ENCODE measurements at places on chromosomes 4 and X. TPM values are rescaled to one million over a fixed set of nuclear protein-coding genes. Genes with fewer than 3 reads are reported as not detected.

- H3K27ac ChIP-seq: no peak overlapping the region
- no peaks in the 10 kb centered on the region for H3K4me1 ChIP-seq
- no peaks in the 10 kb centered on the region for H3K36me3 ChIP-seq
- peaks cover 45% of the 10 kb centered on the region for H3K27me3 ChIP-seq
- H3K4me3 ChIP-seq: no peak overlapping the region
- no peak for DNase-seq
These were observed 145.7 kb downstream of the GUCY2F start for GRCh38 chrX:109336141-109336540.

- no peak overlapping the region for H3K27ac ChIP-seq
- DNase-seq: no peak
- no peak overlapping the region for H3K4me3 ChIP-seq
- H3K36me3 ChIP-seq: no peaks in the 10 kb centered on the region
- H3K4me1 ChIP-seq: peaks cover 5% of the 10 kb centered on the region
These were observed 98.6 kb downstream of the AASDH start for GRCh38 chr4:56288663-56289062.

- no peaks in the 10 kb centered on the region for H3K27me3 ChIP-seq
- H3K4me3 ChIP-seq: no peak overlapping the region
- no peaks in the 10 kb centered on the region for H3K36me3 ChIP-seq
These were observed 1034.5 kb upstream of the IGFBP7 start for GRCh38 chr4:58144721-58145120.

GRCh38 chrX:143642426-143642825 is 6.5 kb upstream of the SLITRK4 start:
- peak; percentile 70 for DNase-seq
- no peaks in the 10 kb centered on the region for H3K27me3 ChIP-seq
- H3K36me3 ChIP-seq: no peaks in the 10 kb centered on the region
- no peak overlapping the region for H3K27ac ChIP-seq

DNA sequence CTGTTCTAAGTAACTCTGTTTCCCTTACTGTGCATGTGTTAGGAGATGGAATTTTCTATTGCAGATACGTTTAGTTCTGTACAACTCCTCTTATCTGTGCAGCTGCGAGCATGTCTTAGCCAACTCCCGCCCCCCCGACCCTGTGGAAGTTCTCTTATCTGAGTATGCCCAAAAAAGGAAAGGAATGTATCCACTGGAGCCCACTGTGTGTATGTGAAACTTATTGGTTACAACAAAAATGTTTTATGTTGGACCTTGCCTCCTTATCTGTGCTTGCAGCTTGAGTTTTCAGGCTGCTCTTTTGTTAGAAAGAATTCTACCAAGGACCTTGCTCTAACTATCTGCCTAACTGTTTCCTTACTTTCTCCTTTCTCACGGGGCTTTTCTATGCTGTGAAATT is 24.2 kb upstream of the DCAF8L2 start:
- DNase-seq: no peak
- H3K27me3 ChIP-seq: no peaks in the 10 kb centered on the region
- no peaks in the 10 kb centered on the region for H3K4me1 ChIP-seq
- H3K36me3 ChIP-seq: no peaks in the 10 kb centered on the region
- H3K27ac ChIP-seq: no peak overlapping the region

GRCh38 chr4:187814737-187815465 is 180.7 kb upstream of the ZFP42 start:
- no peak for DNase-seq
- no peaks in the 10 kb centered on the region for H3K4me1 ChIP-seq
- no peaks in the 10 kb centered on the region for H3K27me3 ChIP-seq
- H3K4me3 ChIP-seq: no peak overlapping the region
- H3K27ac ChIP-seq: no peak overlapping the region

GRCh38 chr4:80257851-80258250 is 8.6 kb upstream of the FGF5 start:
- no peaks in the 10 kb centered on the region for H3K36me3 ChIP-seq
- DNase-seq: no peak
- H3K27ac ChIP-seq: no peak overlapping the region
- no peaks in the 10 kb centered on the region for H3K4me1 ChIP-seq

GRCh38 chr4:30866346-30866745 is 146.2 kb downstream of the PCDH7 start:
- H3K4me1 ChIP-seq: peaks cover 9% of the 10 kb centered on the region
- no peak overlapping the region for H3K4me3 ChIP-seq
- no peak overlapping the region for H3K27ac ChIP-seq
- no peaks in the 10 kb centered on the region for H3K36me3 ChIP-seq
- no peaks in the 10 kb centered on the region for H3K27me3 ChIP-seq
- no peak for DNase-seq

GRCh38 chr4:171956678-171957077 is 143.5 kb downstream of the GALNTL6 start:
- H3K4me1 ChIP-seq: no peaks in the 10 kb centered on the region
- DNase-seq: no peak
- H3K36me3 ChIP-seq: no peaks in the 10 kb centered on the region
- no peak overlapping the region for H3K4me3 ChIP-seq

- peak; percentile 73 for DNase-seq
- no peaks in the 10 kb centered on the region for H3K27me3 ChIP-seq
- H3K27ac ChIP-seq: peak overlapping the region; percentile 51
These were observed 859 bp downstream of the SMARCA1 start for GRCh38 chrX:129522184-129523078.

DNA sequence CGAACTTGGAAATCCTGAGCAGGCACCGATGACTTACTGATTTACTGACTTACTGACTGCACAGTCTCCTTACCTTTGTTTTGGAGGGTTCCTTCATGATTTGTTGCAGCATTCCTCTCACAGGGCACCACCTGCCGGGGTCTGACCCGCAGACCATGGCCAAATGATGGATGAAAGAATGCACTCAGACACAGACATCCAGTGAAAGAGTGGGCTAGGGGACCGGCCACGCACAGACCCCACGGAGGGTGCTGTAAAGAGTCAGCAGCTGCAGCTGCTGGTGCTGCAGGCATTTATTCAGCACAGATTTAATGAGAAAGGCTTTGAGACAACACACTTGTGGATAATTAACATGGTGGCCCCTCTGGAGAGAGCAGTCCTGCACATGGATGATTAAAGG is 3.4 kb downstream of the MAGEB5 start:
- no peak for DNase-seq
- H3K4me3 ChIP-seq: no peak overlapping the region
- H3K27me3 ChIP-seq: no peaks in the 10 kb centered on the region
- H3K27ac ChIP-seq: no peak overlapping the region

DNA sequence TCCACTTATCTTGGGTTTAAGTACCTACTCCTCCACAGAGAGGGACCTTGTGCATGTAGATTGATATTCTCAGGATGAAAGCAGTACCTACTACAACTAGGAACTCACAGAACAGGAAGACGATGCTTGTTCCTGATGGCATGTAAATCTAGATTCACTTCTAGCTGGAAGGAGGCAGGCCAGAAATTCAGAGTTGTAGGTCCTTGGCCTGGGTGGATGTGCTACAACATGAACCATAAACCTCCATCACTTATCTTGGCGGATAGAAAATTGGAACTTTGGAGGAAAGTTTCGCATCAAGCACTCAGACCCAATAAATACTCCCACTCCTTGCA is 9.3 kb upstream of the SMIM20 start:
- no peak overlapping the region for H3K4me3 ChIP-seq
- H3K36me3 ChIP-seq: no peaks in the 10 kb centered on the region
- no peak overlapping the region for H3K27ac ChIP-seq
- peaks cover 20% of the 10 kb centered on the region for H3K4me1 ChIP-seq
- no peaks in the 10 kb centered on the region for H3K27me3 ChIP-seq
- DNase-seq: no peak

DNA sequence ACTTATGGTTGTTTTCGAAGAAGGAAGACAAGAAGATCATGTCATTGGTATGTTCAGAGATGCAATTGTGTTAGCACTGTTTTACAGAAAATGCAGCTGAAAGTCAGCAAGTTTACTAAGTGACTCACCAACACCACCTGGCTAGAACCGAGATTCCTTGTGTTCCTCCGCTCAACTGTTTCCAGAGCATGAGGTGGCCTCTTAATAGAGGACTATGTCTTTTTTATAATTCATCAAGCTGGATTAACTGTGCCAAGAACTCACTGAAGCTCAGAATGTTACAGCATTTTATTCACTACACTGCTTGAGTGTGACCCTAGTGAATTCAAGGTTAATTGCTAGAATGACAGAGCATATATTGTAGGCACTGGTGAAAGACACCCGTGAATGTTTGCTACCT is 1573.5 kb upstream of the TENM3 start:
- H3K4me3 ChIP-seq: no peak overlapping the region
- H3K27me3 ChIP-seq: no peaks in the 10 kb centered on the region
- peak; percentile 52 for DNase-seq
- H3K4me1 ChIP-seq: no peaks in the 10 kb centered on the region

GRCh38 chr4:45648846-45649245 is 475.0 kb downstream of the GABRG1 start:
- H3K27me3 ChIP-seq: no peaks in the 10 kb centered on the region
- no peak for DNase-seq
- peaks cover 4% of the 10 kb centered on the region for H3K36me3 ChIP-seq
- no peak overlapping the region for H3K27ac ChIP-seq
- H3K4me1 ChIP-seq: no peaks in the 10 kb centered on the region
- no peak overlapping the region for H3K4me3 ChIP-seq

- no peak for DNase-seq
- peaks cover 13% of the 10 kb centered on the region for H3K4me1 ChIP-seq
- no peaks in the 10 kb centered on the region for H3K27me3 ChIP-seq
These were observed 13.2 kb downstream of the SNX25 start for GRCh38 chr4:185222598-185222997.

GRCh38 chrX:21700967-21701366 is 42.8 kb upstream of the KLHL34 start:
- H3K4me3 ChIP-seq: no peak overlapping the region
- no peak for DNase-seq
- H3K27me3 ChIP-seq: peaks cover 67% of the 10 kb centered on the region

DNA sequence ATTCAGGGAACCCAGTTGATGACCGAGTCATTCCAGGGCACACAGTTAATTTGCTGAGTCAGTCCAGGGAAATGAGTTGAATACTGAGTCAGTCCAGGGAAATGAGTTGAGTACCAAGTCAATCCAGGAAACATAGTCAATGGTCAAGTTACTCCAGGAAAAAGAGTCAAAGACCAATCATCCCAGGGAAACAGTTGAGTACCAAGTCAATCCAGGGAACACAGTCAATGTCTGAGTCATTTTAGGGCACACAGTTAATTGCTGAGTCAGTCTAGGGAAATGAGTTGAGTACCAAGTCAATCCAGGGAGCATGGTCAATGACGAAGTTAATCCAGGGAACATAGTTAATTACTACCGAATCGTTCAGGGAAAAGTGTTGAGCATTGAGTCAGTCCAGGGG is 754.4 kb downstream of the NLGN4X start:
- H3K4me3 ChIP-seq: no peak overlapping the region
- DNase-seq: no peak
- H3K4me1 ChIP-seq: no peaks in the 10 kb centered on the region
- H3K36me3 ChIP-seq: no peaks in the 10 kb centered on the region

GRCh38 chr4:20044502-20044911 is 207.2 kb upstream of the SLIT2 start:
- no peak overlapping the region for H3K4me3 ChIP-seq
- peak overlapping the region; percentile 64 for H3K27ac ChIP-seq
- no peaks in the 10 kb centered on the region for H3K27me3 ChIP-seq

DNA sequence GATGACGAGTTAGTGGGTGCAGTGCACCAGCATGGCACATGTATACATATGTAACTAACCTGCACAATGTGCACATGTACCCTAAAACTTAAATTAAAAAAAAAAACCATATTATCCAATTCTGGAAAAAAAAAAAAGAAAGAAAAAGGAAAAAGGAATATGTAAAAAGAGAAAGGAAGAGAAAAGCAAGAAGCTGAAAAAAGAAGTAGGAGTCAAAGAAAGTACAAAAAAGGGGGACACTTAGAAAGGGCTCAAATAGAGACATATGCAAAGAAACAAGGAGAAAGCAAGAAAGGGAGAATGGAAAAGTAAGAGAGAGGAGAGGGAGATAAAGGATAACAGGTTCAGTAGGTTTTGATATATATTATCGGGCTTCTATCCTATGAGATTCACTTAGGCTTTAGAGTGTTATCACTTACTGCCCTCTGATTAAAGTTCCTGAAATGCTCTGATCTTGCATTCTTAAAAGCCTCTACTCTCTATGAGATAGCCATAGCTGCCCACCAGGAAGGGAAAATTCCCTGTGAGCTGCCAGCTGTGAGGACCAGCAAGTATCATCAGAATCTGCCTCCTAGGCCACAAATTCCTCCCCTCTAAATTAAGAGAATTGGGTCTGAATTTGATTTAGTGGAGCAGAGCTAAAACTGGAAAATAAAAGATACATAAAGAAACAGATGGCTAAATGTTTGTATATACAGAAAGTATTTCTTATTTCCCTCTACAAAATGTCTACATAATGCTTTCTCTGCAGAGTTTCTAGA is 95.2 kb downstream of the AMMECR1 start:
- no peak overlapping the region for H3K4me3 ChIP-seq
- no peak for DNase-seq
- H3K27me3 ChIP-seq: peaks cover 47% of the 10 kb centered on the region
- no peak overlapping the region for H3K27ac ChIP-seq
- H3K36me3 ChIP-seq: no peaks in the 10 kb centered on the region

GRCh38 chr4:1400831-1401408 is 5.3 kb downstream of the NKX1-1 start:
- no peak overlapping the region for H3K4me3 ChIP-seq
- H3K4me1 ChIP-seq: no peaks in the 10 kb centered on the region
- H3K27me3 ChIP-seq: no peaks in the 10 kb centered on the region
- H3K36me3 ChIP-seq: peaks cover 4% of the 10 kb centered on the region
- no peak overlapping the region for H3K27ac ChIP-seq
- DNase-seq: no peak

DNA sequence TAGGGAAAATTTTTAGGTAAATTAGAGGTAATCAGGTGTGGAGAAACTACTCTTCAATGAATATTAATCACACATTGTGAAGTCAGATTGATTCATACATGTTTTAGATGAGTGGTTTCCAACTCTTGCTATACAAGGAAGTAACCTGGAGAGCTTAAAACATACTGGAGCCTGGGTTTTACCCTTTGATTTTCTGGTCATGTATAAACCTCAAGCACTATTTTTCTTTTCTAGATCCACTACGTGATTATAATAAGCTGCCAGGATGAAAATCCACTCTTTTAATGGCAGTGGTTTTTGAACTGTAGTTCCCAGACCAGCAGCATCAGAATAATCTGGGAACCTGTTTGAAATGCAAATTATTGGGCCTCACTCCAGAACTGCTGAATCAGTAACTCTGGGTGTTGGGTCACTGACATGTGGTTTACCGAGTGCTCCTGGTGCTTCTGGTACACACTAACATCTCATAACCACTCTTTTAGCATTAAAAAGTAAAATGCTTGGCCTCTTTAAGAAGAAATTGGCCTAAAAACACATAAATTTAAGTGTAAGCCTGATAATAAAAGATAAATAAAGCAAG is 63.4 kb downstream of the DCAF12L1 start:
- DNase-seq: no peak
- no peak overlapping the region for H3K4me3 ChIP-seq
- H3K27ac ChIP-seq: no peak overlapping the region
- no peaks in the 10 kb centered on the region for H3K27me3 ChIP-seq
- H3K4me1 ChIP-seq: no peaks in the 10 kb centered on the region

TMPRSS11B gene
- total RNA-seq: not detected

IGFBP7 gene
- total RNA-seq: 61.9 TPM

EPHA5 gene
- total RNA-seq: 0.12 TPM

GLRB gene
- 5.9 TPM for total RNA-seq

CSAG1 gene
- total RNA-seq: not detected

PLAC8 gene
- total RNA-seq: 3.3 TPM

CHRNA9 gene
- total RNA-seq: 1.8 TPM

DCLK2 gene
- total RNA-seq: 1.2 TPM

PRSS12 gene
- 10.7 TPM for total RNA-seq

SRPX gene
- 9.4 TPM for total RNA-seq

H2BW1 gene
- total RNA-seq: not detected

MEPE gene
- not detected for total RNA-seq

DMD gene
- total RNA-seq: 19.3 TPM

UGT2B11 gene
- not detected for total RNA-seq

ARX gene
- not detected for total RNA-seq
